AG20443 (cell line): ENCODE measurements at places on chromosomes 1 and 21.

DNA sequence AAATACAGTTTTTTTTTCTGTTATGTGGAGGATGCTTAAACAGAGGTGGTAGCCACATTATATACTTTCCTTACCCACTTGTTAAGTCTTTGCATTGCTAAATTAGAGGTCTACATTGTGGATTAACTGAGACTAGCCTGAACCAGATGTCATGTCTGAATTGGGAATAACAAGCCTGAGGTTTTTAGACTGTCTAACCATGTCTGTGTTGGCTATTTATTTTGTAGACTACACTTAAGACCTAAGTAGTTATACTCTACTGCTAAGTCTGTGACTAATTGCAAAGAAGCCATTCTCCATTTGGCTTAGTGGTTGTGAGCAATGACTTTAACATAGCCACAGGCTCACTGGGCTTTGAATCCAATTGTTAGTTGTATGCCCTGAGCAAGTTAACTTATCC, 45.4 kb downstream of the CDC14A start:
- DNase-seq, result no peak

DNA sequence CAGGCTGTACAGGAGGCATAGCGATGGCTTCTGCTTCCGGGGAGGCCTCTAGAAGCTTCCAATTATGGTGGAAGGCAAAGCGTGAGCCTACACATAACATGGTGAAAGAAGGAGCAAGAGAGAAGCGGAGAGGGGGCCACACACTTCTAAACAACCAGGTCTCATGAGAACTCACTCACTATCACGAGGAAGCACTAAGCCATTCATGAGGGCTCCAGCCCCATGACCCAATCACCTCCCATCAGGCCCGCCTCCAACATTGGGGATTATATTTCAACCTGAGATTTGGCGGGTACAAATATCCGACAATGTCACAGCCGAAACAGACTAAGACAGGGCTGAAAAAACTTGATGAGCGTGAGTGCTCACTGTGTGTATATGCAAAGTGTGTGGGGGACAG, 89.3 kb upstream of the CNIH3 start:
- no peak for DNase-seq

DNA sequence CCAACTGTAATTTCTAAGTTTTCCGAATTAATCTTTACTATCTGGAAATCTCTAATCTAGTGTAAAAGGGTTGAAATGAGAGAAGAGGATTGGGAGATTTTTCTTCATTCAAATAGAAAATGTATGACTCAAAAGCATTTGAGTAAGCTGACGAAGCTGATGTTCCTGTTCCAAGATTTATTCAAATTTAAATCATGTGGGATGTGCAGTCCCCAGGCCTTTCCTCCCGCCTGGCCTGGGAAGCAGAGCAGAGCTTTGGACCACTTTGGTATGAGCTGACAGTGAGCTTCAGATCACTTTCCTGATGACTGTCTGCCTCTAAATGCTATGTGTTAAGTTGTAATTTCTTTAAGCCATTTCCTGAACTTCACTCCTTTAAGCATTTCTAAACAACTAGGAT, 192.0 kb downstream of the DHRS3 start:
- DNase-seq, result peak; percentile 24

DNA sequence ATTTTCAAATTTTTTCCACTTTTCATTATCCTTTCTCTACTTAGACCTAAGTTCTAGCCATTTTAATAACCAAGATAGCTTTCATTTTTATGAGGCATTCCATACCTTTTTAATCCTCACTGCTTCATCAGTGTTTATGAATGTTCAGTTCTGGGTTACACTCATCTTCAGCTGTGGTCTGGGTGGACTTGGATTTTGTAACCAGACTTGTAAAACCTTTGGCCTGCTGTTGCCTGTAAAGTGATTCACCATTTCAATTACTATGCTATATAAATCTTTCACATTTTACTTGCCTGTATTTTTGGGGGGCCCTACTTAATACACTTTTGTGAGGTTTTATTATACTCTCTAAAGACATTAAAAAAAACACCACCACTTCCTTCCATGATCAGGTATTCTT, 46.2 kb downstream of the USP25 start:
- peak; percentile 51 for DNase-seq

GRCh38 chr1:170095976-170096748, 21.7 kb upstream of the KIFAP3 start:
- DNase-seq, result no peak

DNA sequence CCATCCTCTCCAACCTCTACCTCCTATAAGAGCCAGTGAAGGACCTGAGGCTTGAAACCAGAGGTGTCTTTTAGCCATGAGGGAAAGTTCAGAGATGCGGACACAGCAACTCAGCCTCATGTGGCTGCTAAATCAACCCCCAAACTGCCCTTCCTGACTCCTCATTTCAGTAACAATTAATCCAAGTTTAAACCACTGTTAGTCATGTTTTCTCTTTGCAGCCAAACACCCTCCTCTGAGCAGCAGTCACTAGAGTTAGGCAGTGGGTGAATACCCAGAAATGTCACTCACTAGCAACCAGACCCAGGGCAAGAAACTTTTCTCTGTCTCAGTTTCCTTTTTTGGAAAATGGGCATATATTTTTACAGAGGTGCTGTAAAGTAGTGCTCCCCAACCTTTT, 71.2 kb downstream of the KCNJ15 start:
- peak; percentile 45 for DNase-seq

- no peak for DNase-seq
Observed at GRCh38 chr1:200774735-200775444, 36.2 kb downstream of the CAMSAP2 start.

- no peak for DNase-seq
Observed at GRCh38 chr1:212315907-212316306, 30.7 kb downstream of the PPP2R5A start.

DNA sequence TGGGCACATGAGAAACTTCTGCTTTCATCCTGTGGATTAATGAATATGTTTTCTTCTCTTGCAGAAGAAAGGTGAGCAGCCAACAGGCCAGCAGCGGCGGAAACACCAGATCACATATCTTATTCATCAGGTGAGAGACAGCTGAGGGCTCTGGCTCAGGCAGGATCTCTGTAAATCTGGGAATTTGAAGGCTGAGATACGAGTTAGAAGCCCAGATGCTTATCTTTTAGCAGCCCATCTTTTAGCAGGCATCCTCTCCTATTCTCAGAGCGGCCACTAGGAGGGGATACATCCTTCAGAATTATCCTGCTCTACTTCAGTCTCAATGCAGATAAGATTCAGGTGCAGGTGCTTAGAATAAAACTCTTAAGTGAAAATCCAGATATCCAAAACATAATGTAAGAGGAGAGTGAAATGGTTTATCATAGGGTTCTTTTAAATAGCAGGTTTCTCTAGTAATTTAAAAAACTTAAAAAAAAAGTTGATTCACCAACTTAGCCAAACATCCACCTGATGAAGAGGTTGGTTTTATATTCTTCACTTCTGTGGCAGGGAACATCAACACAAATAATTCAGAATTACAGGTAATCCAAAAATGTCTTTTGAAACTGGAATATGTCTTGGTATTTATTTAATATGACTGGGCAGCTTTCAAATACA, 19.3 kb downstream of the SH2D2A start:
- DNase-seq, result peak; percentile 65

- no peak for DNase-seq
Observed at GRCh38 chr1:238787471-238787870, 598.9 kb upstream of the CHRM3 start.

DNA sequence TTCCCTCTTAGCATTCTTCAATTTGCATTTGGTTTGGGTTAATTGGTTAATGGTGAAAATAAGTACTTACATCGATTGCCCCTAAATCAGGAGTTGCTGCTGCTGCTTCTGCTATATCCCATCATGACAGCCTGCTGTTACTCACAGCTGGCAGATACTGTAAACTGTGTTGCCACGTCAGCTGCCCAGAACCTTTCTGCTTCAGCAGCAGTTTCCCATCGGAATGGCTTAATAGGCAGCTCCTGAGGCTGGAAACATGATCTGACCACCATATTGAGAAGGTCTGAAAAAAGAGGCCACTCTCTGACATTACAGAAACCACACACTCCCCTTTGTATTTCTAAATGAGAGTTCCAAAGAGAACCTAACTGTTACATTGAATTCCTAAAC, 14.3 kb upstream of the SEC16B start:
- DNase-seq, result peak; percentile 91

GRCh38 chr21:32529679-32530078, 55.6 kb downstream of the TCP10L start:
- no peak for DNase-seq

- no peak for DNase-seq
Observed at GRCh38 chr1:108011295-108011694, 46.3 kb upstream of the VAV3 start.

DNA sequence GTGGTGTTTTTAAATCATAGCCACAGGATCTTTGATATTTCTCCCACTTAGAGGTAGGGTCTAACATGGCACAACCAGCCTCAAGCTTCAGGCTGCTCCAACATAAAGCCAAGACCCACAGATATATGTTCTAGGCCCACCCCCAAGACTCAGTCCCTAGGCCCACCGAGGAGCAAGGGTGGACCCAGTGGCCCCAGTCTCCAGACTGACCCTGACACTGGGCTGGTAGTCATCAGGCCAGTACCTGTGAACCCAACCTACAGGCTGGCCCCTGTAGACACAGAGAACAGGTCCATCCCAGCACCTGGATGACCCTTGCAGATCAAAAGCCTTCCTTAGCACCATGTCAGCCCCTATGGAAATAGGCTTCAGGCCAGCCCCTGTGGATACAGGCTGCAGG, 60.5 kb downstream of the NEGR1 start:
- DNase-seq, result no peak

GRCh38 chr1:6054596-6054995, 8.9 kb downstream of the KCNAB2 start:
- no peak for DNase-seq

GRCh38 chr1:202036595-202037387, 26.4 kb downstream of the ELF3 start:
- DNase-seq, result no peak

GRCh38 chr1:30378991-30379581, 344.3 kb downstream of the MATN1 start:
- peak; percentile 77 for DNase-seq

DNA sequence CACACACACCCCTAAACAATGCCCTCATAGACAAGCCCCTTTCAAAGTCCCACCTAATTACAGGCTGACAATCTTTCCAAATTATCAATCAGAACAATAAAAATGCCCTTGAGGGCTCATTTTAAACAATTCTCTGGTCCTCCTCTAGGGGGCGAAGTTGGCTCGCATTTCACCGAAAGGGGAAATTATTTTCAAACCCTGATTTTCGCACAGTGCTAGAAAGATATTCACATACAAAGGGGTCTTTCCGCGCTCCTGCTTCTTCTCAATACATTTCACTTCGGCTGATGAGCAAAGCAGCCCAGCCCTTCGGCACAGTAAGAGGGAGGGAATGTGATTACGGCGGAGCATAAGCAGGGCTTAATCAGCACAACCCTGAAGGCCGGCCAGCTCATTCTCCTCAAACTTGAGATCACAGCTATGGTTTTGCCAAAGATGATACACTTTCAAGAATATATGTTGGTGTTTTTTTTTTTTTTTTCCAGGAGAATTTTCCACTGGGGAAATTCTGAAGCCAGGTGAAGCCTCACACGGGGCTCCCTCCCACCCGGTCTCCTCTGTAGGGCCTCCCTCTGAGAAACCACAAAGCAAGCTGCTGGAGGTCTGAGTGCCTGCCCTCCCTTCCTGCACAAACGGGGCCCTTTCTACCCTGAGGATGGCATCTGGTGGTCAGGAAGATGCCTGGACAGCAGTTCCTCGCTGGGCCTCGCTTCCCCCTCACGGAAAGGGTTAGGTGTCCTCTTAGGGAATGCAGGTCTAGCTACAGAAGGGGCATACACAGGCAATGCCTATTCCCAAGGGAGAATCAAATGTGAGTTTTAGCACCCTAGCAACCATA, 66.9 kb downstream of the GNG12 start:
- DNase-seq, result peak; percentile 85

GRCh38 chr1:19648689-19649088, 4.6 kb downstream of the NBL1 start:
- DNase-seq, result no peak

DNA sequence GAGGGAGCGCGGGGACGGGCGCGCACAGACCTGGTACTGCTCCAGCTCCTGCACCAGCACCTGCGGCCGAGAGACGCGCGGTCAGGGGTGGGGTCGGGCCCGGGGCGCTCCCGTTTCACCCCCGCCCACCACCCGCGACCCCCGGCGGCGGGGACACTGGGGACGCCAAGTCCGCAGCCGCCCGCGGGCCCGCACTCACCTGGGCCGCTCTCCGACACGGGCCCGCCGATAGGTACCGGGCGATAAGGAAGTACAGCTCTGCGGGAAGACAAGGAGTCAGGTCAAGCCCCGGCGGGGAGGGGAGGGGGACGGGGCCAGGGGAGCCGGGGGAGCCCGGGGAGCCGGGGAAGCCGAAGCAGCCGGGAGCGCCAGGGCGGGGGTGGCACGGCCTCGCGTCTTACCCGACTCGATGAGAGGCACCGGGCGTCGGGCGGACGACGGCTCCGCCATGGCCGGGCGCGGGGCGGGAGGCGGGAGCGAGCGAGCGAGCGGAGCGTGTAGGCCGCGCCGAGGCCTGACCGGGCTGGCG, 326 bp downstream of the BRWD1 start:
- DNase-seq, result peak; percentile 20

GRCh38 chr1:24970926-24971875, 41.1 kb upstream of the RUNX3 start:
- no peak for DNase-seq

GRCh38 chr1:213166852-213167251, 115.8 kb downstream of the RPS6KC1 start:
- DNase-seq, result no peak

GRCh38 chr21:38741092-38741949, 64.4 kb upstream of the ETS2 start:
- no peak for DNase-seq

DNA sequence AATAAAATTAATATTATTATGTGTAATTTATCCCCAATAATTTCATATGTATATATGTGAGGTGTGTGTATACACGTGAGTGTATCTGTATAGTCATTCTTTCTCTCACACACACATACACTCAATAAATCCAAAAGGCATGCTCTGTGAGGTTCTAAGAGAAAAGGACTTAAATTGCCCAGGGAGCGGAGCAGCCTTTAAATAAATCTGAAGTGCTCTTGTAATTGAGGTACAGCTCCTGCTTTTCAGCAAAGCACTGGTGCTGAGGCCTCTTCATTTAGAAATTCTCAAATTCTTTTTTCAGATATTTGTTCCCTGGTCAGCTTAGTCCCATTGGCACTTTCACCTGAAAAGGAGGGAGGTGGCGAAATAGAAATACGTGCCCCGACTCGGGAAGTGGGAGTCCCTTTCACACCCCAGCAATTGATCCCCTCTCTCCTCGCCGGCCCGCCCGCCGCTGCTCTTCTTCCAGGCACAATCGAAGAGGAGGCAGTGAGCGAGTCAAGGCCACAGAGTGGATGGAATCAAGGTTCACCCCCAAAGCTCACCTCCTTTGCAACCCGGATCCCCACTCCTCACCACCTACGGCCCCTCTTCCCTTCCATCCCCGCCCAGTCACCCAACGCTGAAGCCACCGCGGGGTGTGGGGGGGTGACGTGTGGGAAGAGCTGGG, 944 bp downstream of the PLPPR5 start:
- DNase-seq, result no peak

GRCh38 chr1:236844499-236845271, 49.6 kb downstream of the MTR start:
- DNase-seq, result peak; percentile 80

GRCh38 chr1:98034505-98034904, 113.7 kb upstream of the DPYD start:
- peak; percentile 25 for DNase-seq

- no peak for DNase-seq
Observed at GRCh38 chr1:87263785-87264184, 64.9 kb upstream of the LMO4 start.

- DNase-seq, result no peak
Observed at GRCh38 chr1:183185941-183186490, at the start of gene LAMC2. Gene LAMC2 (plus strand): TSS chr1:183186264. CDS start chr1:183186353, 89 bp downstream.
